ENCODE measurements at places on chromosomes 7 and 10.

DNA sequence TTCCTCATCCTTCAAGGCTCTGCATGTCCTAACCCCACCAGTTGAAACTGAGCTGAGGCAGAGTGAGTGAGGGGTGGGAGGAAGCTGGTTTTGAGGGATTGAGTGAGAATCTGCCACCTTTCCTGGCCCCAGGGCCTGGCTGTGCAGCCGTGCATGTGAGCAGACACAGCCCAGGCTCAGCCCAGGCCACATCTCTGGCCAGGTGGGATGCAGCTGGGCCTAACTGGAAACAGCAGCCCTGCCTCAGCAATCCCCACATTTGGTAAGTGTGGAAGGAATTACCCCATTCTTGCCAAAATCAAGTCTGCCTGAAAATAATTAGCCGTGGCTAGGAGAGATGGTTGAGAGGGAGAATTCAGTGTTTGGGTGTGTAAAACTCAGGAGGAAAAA lies 116.6 kb downstream of the NEURL1 start:
- no peak for DNase-seq

DNA sequence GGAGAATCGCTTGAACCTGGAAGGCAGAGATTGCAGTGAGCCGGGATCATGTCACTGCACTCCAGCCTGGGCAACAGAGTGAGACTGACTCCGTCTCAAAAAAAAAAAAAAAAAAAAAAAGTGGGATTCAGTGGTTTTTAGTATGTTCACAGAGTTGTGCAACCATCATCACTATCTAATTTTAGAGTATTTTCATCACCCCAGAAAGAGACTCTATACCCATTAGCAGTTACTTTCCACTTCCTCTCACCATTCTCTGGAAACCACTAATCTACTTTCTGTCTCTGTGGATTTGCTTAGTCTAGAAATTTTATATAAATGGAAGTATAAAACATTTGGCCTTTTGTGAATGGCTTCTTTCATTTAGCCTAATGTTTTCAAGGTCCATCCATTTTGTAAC lies 113.4 kb downstream of the ST7 start:
- DNase-seq: no peak

GRCh38 chr7:92641921-92642511 lies 51.8 kb upstream of the FAM133B start:
- DNase-seq: no peak

DNA sequence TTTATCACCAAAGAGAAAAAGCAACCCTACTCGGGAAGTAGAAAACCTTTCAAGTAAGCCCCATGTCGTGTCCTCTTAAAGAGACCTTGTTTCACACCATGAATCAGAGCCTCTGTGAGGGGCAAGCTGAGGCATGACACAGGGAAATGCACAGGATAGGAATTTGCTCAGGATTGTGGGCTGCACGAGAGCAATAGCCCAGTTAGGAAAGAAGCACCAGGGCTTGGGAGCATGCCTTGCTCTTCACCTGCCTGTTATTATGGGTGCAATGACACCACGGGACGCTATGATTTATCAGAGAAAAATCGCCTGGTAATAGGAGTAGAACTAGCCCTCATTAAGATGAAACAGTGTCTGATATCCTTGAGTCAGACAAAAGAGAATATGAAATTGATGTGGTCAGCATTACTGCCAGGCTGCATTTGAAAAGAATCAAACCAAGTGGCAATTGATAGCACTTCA lies 562.9 kb upstream of the NRP1 start:
- DNase-seq: no peak

GRCh38 chr7:106914018-106914607 lies 49.0 kb downstream of the PIK3CG start:
- DNase-seq: no peak

- DNase-seq: no peak
Measured at GRCh38 chr7:13279854-13280435, 592.5 kb downstream of the ARL4A start.

- DNase-seq: no peak
Measured at GRCh38 chr7:139745678-139746143, 32.1 kb downstream of the HIPK2 start.

GRCh38 chr10:101895781-101896180 lies 52.2 kb upstream of the KCNIP2 start:
- no peak for DNase-seq

DNA sequence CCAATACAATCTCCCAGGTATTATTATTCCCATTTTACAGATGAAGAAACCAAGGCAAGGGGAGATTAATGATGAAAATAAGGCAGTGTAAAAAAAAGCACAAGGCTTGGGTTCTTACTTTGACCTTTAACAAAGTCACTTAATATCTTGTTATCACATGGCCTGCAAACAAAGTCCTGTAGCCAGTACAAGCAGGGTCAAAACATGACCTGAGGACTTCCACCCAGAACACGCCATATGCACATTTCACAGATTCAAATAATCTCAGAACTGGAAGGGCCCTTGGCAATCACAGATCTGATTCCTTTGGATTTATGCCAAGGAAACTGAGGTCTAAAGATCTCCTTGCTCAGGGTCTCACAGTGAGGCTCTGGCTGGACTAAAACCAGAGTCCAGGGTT lies 162.1 kb downstream of the KCNMA1 start:
- no peak for DNase-seq

- DNase-seq: no peak
Measured at GRCh38 chr10:15751046-15751445, 31.3 kb upstream of the ITGA8 start.

- DNase-seq: no peak
Measured at GRCh38 chr7:117848941-117849340, 24.3 kb downstream of the CTTNBP2 start.

DNA sequence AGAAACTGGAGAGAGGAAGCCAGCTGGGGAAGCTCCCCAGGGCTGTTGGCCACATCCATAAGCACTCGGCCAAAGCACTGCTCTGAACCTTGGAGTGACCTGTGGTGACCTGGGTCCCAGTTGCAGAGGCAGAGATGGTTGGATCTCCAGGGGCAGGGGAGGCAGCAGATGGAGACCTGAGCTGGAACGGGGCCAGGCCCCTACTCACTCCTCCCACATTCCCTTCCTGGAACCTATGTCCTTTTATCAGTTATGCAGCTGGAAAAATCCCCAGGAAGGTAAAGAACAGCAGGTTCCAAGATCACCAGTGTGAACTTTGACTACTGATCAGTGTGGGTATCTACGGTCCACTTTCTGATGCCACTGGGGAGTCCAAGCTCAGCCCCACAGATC lies 9.6 kb upstream of the PNLIPRP2 start:
- no peak for DNase-seq

DNA sequence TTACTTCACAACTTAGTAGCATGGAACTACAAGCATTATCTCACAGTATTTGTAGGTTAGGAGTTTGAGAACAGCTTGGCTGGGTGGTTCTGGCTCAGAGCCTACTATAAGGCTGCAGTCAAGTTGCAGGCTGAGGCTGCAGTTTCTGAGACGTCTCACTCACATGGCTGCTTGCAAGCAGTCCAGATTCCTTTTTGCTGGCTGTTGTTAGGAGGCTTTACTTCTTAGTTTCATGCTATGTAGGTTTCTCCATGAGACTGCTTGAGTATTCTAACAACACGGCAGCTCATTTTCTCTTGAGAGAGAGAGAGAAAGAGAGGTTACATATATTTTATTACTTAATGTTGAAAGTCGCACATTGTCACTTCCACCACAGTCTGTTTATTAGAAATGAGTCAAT lies 1073.9 kb downstream of the NXPH1 start:
- DNase-seq: no peak

DNA sequence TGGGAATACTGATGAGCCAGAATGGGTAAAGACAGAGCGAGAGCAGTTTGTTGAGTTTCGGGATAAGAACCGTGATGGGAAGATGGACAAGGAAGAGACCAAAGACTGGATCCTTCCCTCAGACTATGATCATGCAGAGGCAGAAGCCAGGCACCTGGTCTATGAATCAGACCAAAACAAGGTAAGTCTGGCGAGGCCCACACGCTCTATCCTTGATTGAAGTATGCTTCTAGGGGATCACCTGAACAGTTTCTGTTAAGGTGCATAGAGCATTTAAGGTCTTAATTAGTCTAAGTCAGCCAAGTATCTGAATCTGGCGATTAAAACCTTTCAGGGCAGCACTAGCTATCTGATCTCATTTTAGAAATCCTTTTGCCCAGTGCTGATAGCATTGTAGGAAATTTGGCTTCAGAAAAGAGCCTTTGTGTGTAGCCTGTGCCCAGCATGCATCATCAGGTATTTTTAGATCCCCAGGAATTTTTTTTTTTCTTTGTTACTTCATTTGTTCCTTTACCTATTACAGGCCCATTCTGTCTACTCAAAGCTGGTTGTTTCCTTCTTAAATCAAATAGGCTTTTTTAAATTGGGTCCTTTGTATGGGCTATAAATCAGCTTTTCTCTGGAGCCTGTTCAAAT lies 8.0 kb downstream of the OPN1SW start:
- no peak for DNase-seq

- no peak for DNase-seq
Measured at GRCh38 chr7:142787034-142787768, 16.4 kb downstream of the PRSS2 start.

GRCh38 chr7:84677117-84677732 lies 482.6 kb upstream of the SEMA3A start:
- DNase-seq: no peak

GRCh38 chr7:29140873-29141468 lies 5.4 kb downstream of the CPVL start:
- DNase-seq: no peak

- DNase-seq: no peak
Measured at GRCh38 chr7:105797652-105798051, 78.7 kb downstream of the ATXN7L1 start.

GRCh38 chr10:60480865-60481563 lies 91.3 kb upstream of the ANK3 start:
- no peak for DNase-seq

- DNase-seq: no peak
Measured at GRCh38 chr7:32357535-32358277, 132.5 kb downstream of the LSM5 start.

GRCh38 chr10:12036073-12036655 lies 6.4 kb downstream of the UPF2 start:
- DNase-seq: no peak

DNA sequence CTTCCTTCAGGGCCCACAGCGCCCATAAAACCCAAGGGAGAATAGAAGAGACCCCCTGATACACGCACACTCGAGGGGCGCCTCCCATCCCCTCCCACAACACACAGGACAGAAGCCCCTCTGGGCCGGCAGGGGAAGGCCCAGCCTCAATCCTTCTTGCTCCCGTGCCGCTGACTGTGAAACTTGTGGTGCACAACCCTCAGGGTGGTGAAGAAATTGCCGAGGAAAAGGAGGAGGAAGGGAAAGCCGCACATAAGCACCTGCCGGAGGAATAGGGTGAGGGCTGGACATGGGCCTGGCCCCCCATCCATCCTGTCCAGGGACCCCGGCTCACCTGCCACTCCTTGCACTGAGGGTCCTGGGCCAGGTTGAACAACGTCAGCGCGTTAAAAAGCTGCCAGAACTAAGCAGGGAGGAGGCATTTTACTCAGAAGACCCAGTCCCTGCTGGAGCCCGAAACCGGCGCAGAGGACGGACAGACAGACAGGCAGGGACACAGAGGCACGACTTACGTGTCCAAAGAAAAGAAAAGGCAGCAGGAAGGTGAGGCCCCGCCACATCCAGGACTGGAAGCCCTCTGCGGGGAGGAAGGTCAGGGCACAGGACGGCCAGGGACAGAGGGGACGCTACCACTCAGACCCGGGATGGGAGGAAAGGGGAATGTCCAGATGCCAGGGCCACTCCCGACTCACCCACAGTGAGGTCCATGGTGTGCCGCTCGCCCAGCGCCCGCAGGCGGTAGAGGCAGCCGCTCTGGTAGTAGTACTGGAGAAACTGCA lies 7.2 kb downstream of the TMEM120A start:
- no peak for DNase-seq

- DNase-seq: no peak
Measured at GRCh38 chr7:50914460-50914859, 131.8 kb upstream of the GRB10 start.

DNA sequence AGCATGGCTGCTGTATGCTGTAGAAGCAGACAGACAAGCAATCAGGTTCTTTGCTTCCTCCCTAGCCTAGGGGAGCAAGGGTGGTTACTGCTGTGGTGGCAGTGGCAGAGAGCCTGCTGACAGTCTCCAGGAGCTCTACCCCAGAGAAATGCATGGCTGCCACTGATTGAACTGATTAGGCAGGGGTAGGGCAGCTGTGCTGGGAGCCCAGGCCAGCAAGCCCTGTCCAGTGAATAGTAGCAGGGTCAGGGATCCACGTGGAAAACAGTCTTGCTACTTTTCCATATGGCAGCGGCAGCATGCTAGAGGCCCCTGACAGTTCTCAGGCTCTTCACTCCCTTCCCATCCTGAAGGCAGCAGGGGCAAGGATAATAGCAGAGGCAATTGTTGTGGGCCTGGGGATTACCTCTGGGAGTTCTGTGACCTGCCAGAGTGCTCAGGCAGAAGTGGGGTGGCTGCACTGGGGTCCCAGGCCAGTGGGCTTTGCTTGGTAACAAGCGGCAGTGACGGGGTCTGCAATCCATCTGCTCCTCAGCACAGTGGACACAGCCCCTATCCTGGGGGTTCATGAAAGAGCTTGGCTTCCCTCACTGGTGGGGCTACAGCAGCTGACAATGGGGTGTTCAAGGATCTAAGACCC lies 558.8 kb upstream of the GHITM start:
- no peak for DNase-seq

All from GM19239 (cell line).